ENCODE measurements at places on chromosomes 4 and X. TPM values are rescaled to one million over a fixed set of nuclear protein-coding genes. Genes with fewer than 3 reads are reported as not detected.

NPY5R gene
- total RNA-seq, result not detected

TMPRSS11D gene
- total RNA-seq, result not detected

PRDM8 gene
- total RNA-seq, result 8.0 TPM

OCIAD1 gene
- 106 TPM for total RNA-seq

WDFY3 gene
- 0.39 TPM for total RNA-seq

CACNA1F gene
- total RNA-seq, result 0.14 TPM

BTK gene
- not detected for total RNA-seq

BTC gene
- total RNA-seq, result not detected

SERTM2 gene
- total RNA-seq, result not detected
